ENCODE measurements at places on chromosomes 2 and 18.

DNA sequence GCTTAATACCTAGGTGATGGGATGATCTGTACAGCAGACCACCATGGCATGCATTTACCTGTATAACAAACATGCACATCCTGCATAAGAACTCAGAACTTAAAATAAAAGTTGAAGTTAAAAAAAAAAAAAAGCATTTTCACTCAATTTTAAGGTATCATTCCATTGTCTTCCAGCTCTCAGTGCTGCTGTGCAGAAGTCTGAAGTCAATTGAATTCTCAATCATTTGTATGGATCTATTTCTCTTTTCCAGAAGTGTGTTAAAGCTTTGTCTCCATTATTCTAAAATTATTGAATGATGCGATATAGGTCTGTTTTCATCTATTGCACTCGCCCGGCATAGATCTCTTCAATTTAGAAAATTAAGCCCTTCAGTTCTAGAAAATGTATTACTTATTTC, 202.5 kb upstream of the EPAS1 start:
- DNase-seq, result no peak

GRCh38 chr2:122007577-122007976, 252.1 kb downstream of the TSN start:
- DNase-seq, result no peak

DNA sequence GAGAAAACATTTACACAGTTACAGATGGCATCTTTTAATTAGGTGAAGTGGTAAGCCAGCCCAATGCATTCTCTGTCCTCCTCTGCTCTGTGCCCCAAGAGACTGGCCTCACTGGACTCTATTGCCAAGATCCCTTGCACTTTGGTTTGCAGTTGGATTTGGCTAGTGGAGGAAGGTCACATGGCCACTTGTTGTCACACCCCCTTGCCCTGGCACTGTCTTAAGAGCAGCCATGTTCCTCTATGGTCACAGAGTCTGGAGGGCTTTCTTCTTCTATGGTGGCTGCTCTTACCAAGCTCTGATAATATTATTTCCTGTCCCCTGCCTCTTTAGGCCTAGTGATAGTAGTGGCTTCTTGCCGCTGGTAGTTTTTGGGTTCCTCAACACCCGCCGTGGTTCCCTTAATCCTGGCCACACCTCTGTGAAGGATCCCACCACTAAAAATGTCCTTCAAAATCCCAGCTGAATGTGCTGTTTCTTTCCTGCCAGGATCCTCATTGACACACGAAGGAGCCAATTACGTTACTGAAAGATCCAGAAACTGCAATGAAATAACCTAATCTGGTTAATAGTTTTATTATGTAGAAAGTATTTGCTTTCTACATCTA, 111.1 kb downstream of the CDC42EP3 start:
- no peak for DNase-seq

DNA sequence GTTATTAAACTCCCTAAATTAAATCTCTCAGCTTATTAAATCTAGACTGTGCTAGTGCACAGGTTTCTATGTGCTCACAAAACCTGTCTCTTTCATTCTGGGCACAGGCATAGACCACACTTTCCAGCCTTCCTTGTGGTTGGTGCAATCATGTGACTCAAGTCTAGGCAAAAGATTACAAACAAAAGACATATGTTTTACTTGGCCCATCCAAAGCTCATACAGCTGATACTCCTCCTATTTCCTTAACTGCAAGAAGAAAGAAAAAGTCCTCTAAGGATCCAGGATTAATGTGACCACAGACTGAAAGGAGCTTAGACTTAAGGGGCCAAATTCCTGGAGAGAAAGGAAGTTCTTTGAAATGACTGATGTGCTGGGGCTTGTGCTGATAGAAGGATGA, 731.3 kb upstream of the RAB6C start:
- no peak for DNase-seq

DNA sequence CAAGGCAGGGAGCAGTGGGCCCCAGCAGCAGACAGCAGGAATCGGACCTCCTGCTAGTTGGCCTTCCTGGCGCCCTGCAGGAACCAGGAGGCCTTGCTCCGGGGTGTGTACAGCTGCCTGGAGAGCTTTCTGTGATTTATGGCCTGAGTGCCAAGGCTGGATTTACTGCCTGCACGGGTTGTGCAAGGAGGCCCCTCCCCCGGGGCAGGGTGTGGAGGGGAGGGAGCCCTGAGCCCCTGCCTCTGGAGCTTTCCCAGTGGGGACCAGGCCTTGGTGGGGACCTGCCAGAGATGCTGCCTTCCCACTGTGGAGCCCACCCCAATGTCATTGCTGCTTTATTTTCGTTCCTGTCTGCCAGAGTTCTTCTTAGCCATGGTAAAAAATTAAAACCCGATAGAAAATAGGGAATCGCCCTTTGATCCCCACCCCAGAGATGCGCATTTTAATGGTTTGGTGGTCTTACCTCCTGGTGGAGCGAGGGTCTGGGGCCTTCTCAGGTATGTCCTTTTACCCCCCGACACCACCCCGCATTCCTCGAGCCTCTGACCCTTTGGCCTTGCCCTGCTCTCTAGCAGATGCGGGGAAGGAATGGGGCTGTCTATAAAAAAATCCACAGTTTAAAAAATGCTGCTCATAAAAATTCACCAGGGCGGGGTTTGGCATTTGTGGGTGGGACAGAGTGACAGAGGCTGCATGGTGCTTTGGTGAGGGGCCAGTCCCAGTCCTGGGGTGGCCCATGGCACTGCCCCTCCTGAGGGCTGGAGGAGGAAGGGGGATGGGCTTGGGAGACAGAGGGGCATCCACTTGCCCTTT, 6.9 kb upstream of the RALB start:
- no peak for DNase-seq

DNA sequence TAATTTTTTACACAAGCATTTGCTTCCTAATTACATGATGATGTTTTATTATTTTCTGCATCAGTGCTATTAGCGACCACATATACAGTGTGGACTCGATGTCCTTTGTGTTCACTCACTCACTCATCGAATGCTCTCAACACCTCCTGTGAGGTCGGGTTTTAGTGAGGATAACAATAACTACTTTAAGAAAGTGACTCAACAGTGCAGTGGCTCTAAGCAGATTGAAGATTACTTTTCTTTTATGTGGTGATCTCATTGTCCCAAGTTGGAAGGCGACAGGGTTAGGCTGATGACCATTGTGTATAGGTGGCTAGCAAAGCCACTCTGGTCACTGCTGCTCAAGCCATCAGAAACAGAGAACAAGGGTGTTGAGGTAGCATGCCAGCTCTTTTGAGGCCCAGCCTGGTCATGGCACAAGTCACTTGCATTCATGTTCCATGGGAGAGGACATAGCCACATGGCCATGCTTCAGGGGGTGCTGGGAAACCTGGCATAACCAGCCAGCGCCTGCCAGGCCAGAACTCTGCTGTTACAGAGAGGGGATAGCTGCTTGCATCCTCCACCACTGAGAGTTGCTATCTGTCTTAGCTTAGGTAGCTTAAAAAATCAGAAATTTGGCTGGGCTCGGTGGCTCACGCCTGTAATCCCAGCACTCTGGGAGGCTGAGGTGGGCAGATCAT, 60.4 kb downstream of the PDCL3 start:
- no peak for DNase-seq

DNA sequence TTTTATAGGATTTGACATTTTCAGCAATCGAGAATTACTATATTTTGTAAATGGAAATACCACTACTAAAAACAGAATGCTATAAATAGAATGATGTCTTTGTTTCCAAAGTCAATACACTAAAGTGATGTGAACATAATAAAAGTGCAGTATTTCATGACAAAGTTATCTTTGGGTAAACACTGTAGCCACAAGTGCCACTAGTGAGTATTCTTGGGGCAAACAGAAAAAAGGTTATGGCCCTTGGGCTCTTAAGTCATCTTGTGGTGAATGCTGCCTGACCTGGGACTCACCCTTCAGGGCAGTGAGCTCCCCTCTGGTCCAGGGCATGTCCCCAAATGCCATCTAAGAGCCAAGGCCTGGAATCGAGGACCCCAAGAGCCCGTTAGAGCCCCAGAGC, 99.2 kb upstream of the KYNU start:
- DNase-seq, result peak; percentile 19

DNA sequence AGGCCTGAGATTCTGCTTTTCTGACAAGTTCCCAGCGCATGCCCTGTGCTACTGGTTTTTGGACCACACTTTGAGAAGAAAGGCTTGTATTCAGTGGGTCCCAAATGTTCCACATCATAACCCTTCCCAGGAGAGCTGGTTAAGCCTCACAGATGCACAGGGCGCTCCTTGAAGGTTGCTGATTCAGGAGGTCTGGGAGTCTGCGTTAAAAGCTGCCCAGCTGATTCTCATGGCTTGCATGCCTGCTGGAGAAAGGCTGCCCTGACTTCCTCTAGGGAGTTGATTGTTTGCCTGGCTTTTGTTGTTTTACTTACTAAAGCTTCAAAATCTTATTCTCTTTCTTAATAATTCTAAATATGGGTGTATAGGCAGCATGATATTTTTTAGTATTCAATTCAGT, 20.7 kb downstream of the CRYGD start:
- DNase-seq, result no peak

GRCh38 chr2:38470115-38470514, 93.0 kb upstream of the ATL2 start:
- DNase-seq, result no peak

DNA sequence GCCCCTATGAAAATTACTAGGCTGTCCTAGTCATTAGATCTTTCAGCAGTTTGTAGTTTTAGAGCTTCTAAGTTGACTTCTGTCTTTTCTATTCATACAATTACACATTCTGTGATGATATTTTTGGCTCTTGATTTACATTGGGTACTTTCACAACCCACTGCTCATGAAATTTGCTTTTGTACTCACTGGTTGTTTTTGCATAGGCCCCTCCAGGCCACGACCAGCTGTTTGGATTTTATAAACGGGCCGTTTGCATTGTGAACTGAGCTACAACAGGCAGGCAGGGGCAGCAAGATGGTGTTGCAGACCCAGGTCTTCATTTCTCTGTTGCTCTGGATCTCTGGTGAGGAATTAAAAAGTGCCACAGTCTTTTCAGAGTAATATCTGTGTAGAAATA, 193.8 kb downstream of the RPIA start:
- DNase-seq, result no peak

DNA sequence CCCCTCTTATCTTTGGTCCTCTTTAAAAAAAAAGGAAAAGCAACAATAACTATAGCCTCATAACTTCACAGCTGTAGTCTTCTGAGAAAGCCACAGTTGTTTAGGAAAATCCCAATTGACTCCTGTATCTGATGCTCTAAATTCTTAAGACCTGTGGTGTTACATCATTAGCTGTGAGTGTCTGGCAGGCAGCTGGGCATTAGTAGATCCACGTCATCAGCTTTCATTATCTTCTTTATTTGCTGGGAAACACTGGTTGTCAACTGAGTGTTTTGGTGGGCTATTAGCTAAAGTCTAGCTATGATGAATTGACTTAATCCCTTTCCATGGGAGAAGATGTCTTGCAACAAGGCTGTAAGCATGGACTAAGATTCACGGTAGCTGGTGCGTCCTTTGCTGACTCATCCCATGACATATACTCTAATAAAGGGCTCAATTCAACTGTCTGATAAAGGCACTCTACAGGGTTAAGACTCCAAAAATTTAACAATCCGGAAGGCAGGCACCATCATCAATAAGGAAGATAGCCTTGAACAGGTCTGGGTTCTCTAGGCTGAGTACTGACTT, 517.2 kb downstream of the PLCL1 start:
- DNase-seq, result no peak

- DNase-seq, result peak; percentile 84
Observed at GRCh38 chr18:26495287-26495686, 53.1 kb downstream of the KCTD1 start.

GRCh38 chr2:121999264-121999663, 243.8 kb downstream of the TSN start:
- no peak for DNase-seq

GRCh38 chr18:44170208-44170880, 510.3 kb upstream of the SETBP1 start:
- DNase-seq, result no peak

DNA sequence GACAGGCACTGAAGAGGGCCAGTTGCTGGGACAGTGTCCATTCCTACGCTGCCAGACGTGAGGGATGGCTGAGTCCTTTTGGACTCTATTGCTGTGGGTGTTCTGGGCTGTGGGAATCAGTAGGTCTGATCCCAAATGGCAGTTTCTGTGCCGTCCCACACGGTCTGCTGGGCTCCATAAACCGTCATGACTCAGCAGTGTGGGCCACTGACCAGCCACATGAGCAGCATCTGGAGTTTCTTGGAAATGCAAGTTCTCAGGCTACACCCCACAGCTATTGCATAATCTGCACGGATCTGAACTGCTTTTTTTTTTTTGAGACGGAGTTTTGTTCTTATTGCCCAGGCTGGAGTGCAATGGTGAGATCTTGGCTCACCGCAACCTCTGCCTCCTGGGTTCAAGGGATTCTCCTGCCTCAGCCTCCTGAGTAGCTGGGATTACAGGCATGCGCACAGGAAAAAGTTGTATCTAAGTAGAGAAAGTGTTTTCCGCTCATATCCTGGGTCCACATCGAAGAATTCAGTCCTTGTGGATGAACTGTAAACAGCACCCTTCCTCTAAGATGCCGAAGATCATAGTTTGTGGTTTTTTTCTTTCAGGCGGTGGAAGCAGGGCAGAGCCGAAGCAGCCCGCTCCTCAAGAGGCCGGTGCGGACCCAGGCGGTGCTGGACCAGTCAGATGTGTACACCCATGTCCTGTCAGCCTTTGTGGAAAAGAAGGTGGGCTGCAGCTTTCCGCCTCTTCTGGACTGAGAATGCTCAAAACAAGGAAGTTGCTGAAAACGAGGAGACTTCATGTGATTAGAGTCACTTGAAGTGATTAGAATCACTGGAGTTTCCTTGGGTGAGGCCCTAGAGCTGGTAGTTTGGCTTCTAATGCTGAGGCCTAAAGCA, 25.5 kb downstream of the RMC1 start:
- DNase-seq, result peak; percentile 76

DNA sequence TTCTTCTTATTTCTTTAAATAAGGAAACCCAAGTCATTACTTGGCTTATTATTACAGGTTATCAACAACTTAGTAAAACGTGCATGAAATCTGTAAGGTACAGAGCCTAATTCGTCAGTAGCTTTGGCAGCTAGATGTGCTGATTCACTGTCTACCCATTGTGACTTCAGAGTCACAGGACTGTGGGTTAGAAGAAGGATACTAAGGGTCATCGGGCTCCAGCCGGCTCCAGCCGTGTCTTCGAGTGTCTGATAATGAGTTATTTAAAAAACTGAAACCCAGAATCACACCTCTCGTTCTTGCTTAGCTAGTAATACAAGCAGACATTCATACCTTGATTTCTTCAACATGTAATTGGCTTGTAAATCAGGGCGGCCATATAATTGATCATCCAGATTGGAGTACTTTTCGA, 170.5 kb downstream of the FMNL2 start:
- peak; percentile 18 for DNase-seq

GRCh38 chr2:161946489-161947107, 127.4 kb downstream of the DPP4 start:
- peak; percentile 1 for DNase-seq

GRCh38 chr2:99152199-99152895, 2.4 kb downstream of the TSGA10 start:
- no peak for DNase-seq

- peak; percentile 60 for DNase-seq
Observed at GRCh38 chr18:36578871-36579710, 249.7 kb downstream of the TPGS2 start.

DNA sequence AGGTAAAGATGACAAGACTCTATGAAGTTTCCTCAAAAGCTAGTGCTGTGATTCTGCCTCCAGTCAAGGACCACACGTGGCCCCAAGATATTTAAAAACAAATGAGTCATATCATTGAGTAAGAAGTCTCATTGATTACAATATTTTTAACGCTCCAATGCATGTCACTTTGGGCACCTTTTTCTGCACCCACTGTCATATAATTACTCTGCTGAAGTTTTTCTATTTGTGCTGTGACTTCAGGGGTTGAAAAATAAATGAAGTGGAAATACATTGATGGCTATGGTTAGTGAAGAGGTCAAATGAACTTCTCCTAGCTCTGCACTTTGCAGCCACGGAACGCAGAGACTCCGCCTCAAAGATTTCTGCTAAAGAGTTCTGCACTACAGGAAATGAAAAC, 344.3 kb upstream of the KYNU start:
- peak; percentile 7 for DNase-seq
